ENCODE measurements at places on chromosomes 5 and 9. TPM values are rescaled to one million over a fixed set of nuclear protein-coding genes. Genes with fewer than 3 reads are reported as not detected.

The RNF208 gene
- total RNA-seq, result 7.5 TPM

GRCh38 chr5:55372130-55372925 is 64.5 kb downstream of the MTREX start:
- DNase-seq, result no peak

- DNase-seq, result no peak
Measured at GRCh38 chr5:116452774-116453368, 121.8 kb downstream of the SEMA6A start.

DNA sequence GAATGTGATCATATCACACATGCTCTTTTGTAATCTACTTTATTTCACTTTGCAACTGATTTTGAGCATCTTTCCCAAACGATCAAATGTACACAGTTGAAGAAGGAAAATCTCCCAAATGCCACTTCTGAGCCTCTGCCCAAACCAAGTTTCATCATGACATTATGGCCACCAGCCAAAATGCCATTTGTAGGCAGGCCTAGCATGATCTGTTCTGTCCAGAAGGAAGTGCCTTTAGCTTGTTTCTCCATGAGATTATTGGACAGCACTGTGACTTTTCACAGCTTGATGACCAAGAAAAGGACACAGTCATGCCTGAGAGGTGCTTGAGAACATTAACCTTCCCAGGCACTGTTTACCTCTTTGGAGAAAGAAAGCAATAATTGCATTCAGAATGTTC is 73.2 kb upstream of the PIP5K1B start:
- no peak for DNase-seq

The EQTN gene
- total RNA-seq, result 0.29 TPM

- no peak for DNase-seq
Measured at GRCh38 chr9:9799287-9799686, 813.5 kb downstream of the PTPRD start.
